Thoracic aorta (tissue), 2 donors: ENCODE measurements at places on chromosomes 6 and 20.

GRCh38 chr6:167392631-167393316 lies 67.9 kb downstream of the TTLL2 start:
- no peak for DNase-seq

DNA sequence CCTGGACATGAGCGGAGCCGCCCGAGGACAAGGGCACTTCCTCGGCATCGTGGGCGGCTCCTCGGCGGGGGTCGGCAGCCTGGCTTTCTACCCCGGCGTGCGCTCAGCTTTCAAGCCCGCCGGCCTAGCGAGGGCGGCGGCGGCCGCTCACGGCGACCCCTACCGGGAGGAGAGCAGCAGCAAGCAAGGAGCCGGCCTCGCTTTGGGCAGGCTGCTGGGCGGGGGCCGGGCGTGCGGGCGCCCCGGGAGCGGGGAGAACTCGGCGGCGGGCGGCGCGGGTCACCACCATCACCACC lies 6.7 kb downstream of the PRDM13 start:
- DNase-seq, result no peak

DNA sequence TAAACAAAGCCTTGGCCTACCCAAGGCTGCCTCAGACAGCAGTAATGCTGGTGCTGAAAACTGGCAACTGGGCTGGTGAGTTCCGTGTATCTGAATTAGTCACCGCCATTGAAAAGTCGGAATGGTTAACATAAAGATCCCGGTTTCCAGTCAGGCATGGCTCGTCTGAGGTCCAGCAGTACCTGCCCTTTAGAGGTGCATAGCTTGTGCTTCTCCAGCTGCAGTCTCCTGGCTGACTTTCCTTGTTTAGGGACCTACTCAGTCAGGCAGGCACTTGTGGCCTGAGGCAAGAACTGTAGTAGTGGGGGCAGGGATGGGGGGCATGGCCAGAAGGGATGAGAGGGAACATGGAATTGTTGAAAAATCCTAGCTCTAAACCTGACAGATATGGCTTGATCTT lies 101.6 kb downstream of the FYN start:
- no peak for DNase-seq

GRCh38 chr6:15574023-15574422 lies 88.8 kb downstream of the DTNBP1 start:
- DNase-seq, result no peak

DNA sequence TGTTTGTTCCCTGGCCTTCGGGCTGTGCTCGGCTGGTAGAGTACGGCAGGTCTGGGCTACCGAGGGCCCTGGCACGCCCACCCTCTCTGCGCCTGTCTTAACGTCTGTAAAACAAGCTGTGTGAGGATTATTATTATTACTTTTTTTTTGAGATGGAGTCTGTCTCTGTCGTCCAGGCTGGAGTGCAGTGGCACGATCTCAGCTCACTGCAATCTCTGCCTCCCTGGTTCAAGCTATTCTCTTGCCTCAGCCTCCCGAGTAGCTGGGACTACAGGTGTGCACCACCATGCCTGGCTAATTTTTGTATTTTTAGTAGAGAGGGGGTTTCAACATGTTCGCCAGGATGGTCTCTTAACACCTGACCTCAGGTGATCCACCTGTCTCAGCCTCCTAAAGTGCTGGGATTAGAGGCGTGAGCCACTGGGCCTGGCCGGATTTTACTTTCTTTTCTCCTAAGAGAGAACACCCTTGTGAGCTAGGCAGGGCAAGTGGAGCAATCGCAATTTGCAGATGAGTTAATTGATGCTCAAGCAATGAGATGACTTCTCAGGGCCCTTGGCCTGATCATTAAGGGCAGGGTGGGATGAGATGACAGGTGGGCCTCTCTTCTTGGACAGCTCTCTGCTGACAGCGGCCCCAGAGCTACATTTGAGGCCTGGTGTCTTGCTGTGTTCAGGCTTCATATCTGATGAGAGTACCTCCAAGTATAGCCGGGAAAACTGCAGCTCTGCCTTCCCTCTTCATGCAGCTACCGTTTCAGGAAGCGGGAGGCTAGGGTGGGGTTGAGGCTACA lies 859 bp upstream of the SMIM29 start:
- DNase-seq, result no peak

DNA sequence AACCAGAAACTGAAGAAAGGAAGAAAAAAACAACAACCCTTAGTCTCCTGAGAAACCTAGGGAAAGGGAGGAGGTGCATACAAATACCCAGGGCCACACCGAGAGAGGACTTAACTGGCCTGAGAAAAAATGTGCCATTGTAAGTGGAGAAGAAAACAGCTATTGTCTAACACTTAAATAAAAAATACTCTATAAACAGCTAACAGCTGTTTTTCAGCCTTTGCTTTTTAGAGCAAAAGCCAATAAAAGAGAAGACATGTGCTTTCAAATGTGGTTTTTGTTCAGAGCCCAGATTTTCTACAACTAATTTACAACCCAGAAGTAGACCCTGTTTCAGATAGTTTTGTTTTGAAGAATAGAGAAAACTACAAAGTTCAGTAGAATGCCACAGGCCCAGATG lies 56.0 kb upstream of the SLC22A16 start:
- no peak for DNase-seq

GRCh38 chr6:3525915-3526314 lies 69.1 kb upstream of the SLC22A23 start:
- DNase-seq, result no peak

DNA sequence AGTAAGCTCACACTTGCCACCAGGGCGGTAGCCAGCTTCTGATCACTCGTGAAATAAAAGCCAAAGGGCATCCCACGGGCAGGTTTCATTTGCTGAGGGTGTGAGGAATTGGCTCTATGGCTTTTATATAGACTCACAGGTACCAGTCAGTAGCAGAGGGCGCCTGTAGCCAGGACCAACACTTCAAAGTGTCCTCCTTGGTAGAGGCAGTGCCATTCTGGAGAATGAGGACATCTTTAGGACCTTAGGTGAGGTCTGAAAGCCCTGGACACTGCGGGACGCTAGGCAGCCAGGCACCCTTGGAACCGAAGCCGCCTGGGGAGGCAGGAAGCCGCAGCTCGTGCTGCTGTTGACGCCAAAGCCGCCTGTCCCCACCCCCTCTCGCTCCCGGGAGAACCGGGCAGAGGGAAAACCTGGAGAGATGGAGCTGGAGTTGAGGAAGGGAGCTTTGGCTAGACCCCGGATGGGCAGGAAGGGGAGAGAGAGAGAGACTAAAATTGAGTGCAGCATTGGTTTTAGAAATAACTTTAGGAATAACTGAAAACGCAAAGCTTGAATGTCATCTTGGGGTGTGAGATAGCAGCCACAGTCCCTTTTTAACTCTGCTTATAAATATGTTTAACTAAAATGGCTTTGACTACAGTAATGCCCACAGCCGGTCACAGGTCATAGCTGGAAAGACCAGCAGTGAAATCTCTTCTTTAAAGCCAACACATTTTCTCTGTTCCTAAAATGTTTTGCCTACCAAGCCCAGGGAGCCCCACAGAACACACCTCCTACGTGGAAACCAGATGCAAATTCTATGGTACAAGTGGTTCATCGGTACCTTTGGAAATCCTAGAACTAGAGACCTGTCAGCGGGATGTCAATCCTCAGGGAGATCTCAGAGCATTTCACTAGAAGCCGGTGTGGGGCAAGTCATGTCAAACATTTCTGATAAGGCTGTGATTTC lies 128.5 kb upstream of the CDYL start:
- DNase-seq, result no peak

- DNase-seq, result no peak
Observed at GRCh38 chr6:135196739-135197510, 15.8 kb downstream of the MYB start.

- DNase-seq, result no peak
Observed at GRCh38 chr6:121932076-121932991, 467.1 kb upstream of the HSF2 start.

GRCh38 chr20:47318027-47318585 lies 38.4 kb downstream of the ZMYND8 start:
- no peak for DNase-seq

DNA sequence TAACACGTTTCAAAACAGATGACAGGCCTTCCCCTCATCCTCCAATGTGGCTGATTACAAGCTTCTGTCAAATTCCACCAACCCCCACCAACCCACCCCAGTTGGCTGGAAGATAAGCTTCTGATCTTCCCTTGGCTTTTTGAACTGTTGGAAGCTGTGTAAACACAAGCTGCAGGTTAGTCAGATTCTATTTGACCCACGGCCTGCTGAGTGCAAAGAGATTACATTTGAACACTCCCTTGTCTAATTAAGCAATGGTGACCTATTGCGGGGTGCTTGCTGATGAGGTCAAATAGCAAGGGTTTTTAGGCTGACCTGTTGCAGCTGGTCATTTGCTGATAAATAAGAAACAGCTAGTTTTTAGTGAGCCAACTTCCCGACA lies 379.7 kb downstream of the BMP2 start:
- no peak for DNase-seq

DNA sequence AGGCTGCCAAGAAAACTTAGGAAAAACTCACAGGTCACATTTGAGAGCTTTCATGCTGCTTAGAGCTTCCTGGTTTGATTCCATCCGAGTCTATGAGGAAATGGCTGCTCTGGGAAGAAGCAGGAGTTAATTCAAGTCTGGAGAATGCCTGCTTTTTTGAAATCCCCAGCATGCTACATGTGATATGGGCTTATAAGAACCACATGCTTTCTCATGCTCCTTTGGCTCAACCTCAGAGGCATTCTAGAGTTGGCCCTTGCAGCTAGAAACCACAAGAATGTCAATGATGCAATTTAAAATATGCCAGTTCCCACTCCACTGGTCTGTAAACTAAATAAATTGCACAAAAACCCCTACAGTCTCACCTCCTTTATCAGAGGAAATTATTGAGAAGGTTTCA lies 142.9 kb upstream of the OLIG3 start:
- no peak for DNase-seq

DNA sequence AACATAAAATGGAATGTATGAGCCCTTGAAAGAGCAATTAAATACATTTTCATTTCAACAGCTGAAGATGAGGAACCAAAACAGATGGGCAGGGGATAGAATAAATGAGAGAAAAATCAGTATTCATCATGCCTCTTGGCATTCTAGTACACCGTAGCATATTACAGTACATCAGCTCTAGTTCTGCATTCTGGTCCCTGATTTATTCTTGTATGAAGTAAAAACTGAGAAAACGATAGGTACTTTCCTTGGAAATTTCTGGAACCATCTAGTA lies 349.4 kb downstream of the ARHGAP18 start:
- DNase-seq, result no peak

GRCh38 chr6:139236105-139236504 lies 55.7 kb downstream of the TXLNB start:
- DNase-seq, result no peak

GRCh38 chr6:30836431-30836866 lies 47.9 kb upstream of the DDR1 start:
- DNase-seq, result peak; percentile 29

DNA sequence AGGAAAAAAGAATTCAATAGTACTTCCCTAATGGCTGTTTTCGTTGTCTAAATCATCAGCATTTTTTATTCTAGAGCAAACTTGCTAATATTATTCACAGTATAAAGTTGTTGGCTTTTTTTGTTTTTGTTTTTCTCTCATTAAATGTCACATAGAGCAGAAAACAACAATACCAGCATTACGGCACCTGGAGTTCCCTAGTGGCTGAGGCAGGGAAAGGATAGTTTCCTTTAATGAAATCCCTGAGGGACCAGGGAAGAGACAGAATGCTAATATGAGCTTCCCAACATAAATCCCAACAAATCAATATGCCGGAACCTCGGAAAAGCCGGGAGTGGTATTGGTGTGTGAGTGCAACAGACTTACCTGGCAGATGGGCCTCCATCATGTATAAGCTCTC lies 235.2 kb upstream of the ASCC3 start:
- no peak for DNase-seq

GRCh38 chr6:93193868-93194267 lies 225.5 kb downstream of the EPHA7 start:
- DNase-seq, result no peak

DNA sequence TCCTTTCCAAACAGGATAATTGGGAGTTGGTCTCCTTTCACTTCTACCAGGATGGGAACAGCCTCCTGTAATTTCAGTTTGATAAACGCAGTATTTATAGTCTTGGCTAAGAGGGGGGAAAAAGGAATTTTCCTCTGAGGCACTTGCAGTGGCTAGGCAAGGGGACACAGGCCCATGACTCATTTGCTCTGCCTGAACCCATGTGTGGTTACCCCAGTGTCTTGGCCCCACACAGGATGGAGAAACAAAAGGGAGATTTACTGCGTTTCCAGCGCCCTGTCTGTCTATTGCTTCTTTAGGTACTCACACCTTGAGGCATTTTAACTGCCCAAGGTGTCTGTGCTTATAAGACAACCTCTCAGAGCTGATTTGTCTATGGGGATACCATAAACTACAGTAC lies 74.8 kb upstream of the NEDD9 start:
- DNase-seq, result no peak

- no peak for DNase-seq
Observed at GRCh38 chr6:31948753-31949413, 3.0 kb downstream of the CFB start.

DNA sequence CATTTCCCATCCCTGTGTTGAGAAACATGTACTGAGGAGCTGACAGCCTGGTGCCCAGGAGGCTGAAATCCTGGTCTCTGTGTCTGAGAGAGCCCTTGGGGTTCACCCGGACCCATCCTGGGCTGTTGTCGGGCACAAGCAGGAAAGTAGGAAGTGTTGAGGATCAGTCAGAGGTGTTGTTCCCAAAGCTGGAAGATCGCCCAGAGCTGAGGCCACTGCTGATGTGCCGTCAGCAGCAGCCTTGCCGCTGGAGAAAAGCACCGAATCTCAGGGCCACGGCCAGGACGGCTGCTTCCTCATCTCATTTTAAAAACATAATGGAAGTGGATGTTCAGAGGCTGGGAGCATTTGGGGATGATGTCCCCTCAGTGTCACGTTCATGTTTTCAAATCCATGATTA lies 218.5 kb downstream of the UST start:
- DNase-seq, result no peak

GRCh38 chr6:111748231-111748647 lies 125.0 kb downstream of the FYN start:
- no peak for DNase-seq
